GM10248 (cell line): ENCODE measurements at places on chromosomes 5 and 9.
A peak's percentile ranks its signal among the peaks of the same experiment; 100 is the strongest.

DNA sequence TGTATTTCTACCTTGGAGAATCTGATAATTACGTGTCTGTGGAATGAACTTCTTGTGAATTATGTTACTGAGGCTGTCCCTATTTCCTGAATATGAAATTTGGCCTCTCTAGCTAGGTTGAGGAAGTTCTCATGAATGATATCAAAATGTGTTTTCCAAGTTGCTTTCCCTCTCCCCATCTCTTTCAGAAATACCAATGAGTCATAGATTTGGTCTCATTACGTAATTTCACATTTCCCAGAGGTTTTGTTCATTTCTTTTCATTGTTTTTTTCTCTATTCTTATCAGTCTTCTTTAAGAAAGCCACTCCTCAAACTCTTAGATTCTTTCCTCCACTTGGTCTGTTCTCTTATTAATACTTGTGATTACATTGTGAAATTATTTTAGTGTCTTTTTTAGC, 923.8 kb upstream of the CDH9 start:
- no peak for DNase-seq

DNA sequence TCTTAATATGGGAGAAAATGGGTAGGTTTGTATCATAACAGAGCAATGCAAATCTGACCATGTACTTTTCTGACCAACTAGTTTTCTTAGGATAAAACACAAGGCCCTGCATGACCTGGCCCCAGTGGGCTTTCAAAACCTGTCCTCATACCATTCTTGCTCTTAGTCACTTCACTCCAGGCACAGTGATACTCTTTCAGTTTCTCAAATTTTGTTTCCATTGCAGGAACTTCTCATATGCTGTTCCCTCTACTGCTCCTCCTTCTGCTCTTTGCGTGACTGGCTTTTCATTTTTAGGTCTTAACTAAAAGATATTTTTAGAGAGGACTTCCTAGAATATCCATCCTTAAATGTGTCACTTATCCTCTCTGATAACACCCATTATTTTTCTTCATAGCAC, 112.4 kb downstream of the INIP start:
- DNase-seq = peak; percentile 54

- DNase-seq = no peak
These were observed 5.4 kb upstream of the MAP1B start for GRCh38 chr5:72101828-72102227.

DNA sequence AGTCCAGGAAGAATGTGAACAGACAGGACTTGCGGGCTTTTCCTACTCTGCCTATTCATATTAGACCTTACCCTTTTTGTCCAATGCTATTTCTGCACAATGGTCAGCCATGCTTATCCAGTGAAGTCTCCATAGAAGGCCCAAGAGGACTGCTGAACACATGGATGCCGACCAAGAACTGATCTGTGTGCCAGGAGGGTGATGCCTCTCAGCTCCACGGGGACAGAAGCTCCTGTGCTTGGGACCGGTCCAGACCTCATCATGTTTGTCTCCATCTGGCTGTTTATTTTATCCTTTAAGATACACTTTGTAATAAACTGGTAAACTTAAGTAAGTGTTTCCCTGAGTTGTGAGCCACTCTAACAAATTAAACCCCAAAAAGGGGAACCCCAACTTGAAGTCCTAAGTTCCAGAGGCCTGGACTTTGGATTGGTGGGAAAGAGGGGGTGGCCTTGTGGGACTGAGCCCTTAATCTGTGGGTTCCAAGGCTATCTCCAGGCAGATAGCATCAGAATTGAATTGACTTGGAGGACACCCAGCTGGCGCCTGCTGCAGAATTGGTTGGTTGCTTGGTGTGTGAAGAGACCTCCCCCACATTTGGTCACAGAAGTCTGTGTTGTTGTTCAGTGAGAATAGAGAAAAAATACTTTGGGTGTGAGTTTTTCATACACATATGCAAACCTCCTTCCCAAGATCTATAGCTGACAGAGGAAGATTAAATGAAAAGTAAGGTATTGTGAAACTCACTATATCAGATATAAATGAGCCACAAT, 57.9 kb upstream of the ANKH start:
- no peak for DNase-seq

DNA sequence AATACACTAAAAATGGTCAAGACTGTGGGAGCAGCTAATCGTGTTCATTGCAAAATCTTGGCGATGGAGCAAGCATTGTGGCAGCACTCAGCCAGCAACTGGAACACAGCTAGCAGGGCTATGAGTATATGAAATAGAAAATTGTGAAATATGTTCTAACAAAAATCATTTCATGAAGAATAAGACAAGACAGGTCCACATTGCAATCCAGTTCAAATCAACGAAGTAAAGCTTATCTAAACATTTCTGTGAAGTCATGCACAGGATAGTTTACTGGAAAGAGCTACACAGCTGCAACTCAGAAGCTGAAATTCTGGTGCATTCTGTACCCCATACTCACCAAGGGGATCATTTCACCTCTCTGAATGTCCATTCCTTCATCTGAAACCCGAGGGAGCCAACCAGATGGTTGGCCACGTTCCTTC, 5.3 kb upstream of the NFIL3 start:
- no peak for DNase-seq

DNA sequence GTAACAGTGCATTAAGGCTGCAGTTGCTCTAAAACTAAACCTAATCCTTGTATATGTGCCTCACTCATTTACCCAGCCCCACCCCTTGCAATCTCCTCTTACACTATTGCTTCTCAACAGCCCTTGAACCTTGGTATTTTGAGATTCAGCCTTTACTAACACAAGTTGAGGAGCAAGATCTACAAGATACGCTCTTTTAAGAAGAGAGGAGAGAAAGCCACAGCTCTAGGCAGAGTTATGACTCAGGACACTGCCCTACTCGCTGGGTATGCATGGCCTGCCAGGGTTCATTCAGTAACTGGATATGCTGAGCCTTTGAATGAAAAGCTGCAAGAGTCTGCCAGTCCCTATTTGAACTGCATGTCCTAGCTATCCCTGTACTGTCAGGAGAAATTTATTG, 219.5 kb downstream of the PCSK5 start:
- no peak for DNase-seq

DNA sequence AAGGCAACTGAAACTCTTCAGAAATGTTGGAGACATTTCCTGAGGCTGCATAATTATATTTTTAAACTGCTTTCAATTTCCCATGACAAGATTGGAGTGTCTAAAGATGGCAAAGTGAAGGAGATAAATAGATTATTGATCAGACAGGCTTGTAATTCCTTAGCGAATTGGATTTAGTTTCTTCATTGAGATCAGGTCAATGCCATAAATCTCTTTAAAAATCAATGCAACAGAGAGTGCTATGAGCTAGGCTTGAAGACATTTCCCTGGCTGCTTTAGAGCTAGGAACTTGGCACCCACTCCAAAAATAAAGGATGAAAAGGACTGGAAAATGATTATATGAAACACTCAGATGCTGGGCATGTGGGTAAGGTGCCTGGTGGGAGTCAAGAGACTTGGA, 828.4 kb downstream of the TLR4 start:
- DNase-seq = no peak

DNA sequence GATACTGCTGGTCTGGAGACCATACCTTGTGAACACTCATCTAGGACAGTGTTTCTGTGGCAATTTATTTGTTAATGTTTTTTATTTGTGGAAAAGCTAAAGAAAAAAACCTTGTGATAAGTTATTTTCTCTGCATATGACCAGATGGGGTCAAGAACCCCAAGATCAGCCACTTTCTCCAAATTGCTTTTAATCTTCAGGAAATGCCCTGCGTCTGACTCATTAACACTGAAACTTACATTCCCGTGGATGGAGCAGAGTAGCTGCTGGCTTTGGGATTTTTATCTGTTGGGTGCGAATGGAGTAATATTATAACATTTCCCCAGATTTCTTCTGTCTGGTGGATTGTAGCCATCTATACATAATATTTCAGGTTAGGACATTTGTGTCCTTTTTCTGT, 444.5 kb downstream of the SH3GL2 start:
- DNase-seq = no peak

DNA sequence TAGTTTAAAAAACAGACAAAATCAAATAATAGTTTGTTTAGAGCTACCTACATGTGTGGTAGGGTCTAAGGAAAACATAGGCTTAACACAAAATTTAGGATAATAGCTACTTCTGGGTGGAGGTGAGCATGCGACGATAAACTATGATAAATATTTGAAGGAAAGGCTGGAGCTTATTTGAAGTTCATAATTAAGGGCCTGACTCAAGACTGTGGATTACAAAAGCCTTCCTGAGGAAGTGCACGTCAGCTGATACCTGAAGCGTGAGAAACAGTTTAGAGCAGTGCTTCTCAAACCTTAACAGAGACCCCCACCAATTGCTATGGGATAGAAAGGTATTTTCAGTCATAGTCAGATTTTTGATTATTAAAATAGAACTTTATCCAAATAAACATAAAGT, 20.4 kb upstream of the UBLCP1 start:
- no peak for DNase-seq

GRCh38 chr9:7338586-7339281, 460.8 kb downstream of the DMAC1 start:
- no peak for DNase-seq

- DNase-seq = peak; percentile 89
These were observed 19.4 kb downstream of the GBGT1 start for GRCh38 chr9:133144142-133144903.

DNA sequence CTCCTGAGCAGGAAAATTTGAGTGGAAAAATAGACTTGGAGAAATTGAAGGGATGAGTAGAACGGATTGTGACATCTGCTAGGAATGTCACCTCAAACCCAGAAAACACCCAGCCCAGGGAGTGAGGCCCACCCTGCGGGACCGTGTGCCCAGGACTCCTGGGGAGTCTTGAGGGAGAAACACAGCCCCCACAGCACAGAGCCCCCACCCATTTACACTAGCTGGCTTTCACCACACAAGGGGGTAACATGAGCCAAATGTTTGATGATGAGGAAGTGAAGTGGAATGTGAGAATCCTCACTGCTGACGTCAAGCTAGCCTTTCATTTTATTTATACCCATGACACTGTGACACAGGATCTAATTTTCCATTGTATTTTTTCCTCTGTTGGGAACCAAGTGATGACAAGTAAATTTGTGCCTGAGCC, 42.8 kb upstream of the PDE8B start:
- no peak for DNase-seq

GRCh38 chr9:15849871-15850270, 297.0 kb downstream of the CCDC171 start:
- DNase-seq = no peak

DNA sequence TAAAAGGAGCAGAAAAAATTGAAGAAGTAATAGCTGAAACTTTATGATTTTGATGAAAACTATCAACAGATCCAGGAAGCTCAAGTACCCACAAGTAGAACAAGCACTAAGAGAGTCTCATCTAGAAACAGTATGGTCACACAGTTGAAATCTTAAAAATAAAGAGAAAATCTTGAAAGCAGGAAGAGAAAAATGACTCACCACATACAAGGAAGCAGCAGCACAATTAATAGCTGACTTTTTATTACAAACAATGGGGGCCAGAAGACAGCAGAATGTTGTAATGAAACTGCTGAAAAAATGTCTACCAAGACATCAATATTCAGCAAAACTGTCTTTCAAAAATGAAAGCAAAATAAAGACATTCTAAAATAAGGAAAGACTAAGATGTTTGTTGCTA, 1108.3 kb upstream of the DMAC1 start:
- DNase-seq = no peak

GRCh38 chr9:137351781-137352501, 49.9 kb upstream of the NRARP start:
- peak; percentile 20 for DNase-seq

DNA sequence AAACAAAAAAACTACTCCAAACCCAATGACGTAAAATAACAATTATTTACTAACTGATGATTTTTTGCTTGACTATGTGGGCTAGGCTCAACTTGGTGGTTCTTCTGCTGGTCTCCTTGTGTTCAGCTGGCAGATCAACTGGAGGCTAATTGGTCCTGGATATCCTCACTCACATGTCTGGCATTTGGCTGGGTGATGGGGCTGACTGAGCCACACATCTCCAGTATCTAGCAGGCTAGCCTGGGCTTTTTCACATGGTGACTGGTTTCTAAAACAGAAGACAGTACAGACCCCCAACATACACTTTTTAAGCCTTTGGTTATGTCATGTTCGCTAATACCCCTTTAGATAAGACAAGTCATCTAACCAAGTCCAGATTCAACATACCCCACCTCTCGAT, 104.7 kb upstream of the PRRC1 start:
- no peak for DNase-seq

GRCh38 chr9:128945798-128946501, 1.5 kb downstream of the DOLK start:
- DNase-seq = no peak

GRCh38 chr5:179553875-179554274, 3.5 kb downstream of the RUFY1 start:
- no peak for DNase-seq

DNA sequence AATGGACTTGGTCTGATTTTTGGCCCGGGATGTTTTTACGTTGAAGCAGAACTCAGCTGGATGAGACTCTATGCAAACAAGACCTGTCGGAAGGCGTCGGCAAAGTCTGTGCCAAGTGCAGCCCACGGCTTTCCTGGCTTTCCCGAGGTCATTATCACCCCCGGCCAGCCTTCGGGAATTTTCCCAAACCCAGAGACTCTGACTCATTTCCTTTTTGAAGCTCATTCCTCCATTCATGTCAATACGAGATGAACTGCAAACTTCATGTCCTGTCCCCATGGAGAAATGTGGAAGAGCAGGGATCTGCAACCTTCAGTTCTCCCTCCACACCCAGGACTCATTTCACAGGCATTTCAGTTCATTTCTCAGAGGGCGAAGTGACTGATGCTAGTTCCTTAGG, 95.3 kb downstream of the IRX2 start:
- DNase-seq = no peak

GRCh38 chr9:116212986-116213692, 59.5 kb downstream of the PAPPA start:
- DNase-seq = no peak

DNA sequence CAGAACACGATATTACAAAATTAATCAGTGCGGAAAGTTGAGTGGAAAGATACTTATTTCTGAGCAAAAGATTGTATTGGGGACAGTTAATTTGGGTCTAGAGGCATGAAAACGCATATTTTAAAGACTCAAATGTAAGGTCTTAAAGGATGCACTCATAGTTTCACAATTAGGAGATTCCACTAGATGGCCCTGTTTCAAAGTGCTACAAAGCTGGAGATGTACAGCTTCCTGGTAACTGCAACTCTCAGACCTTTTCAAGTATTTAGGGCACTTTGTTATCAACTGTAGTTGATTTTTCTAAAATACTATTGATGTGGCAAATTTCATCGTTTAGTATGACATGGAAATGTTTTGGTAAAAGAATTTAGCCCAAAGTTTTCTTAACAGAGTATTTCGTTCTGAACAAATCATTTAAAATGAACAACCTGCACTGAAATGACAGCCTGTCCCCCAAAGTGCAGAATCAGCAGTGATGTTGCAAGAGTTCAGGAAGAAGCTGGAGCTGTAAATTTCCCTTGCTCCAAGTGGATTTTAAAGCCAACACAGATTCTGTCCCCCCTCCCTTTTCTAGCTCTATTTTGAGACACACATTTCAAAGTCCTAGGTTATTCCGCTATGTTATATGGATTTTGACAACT, 16.2 kb upstream of the NDUFB6 start:
- DNase-seq = peak; percentile 38

- no peak for DNase-seq
These were observed 560.7 kb downstream of the PSAT1 start for GRCh38 chr9:78857373-78858225.

GRCh38 chr5:16886793-16887345, 49.2 kb downstream of the MYO10 start:
- no peak for DNase-seq

GRCh38 chr5:90294604-90295003, 115.0 kb downstream of the CETN3 start:
- no peak for DNase-seq

GRCh38 chr5:14463629-14464028, 118.0 kb upstream of the OTULINL start:
- DNase-seq = no peak

- DNase-seq = peak; percentile 66
These were observed 162.4 kb upstream of the ZNF608 start for GRCh38 chr5:124908581-124909451.
